ENCODE measurements at places on chromosomes 3 and 15.

- DNase-seq, result no peak
Measured at GRCh38 chr15:41870689-41871081, 23.2 kb downstream of the SPTBN5 start.

DNA sequence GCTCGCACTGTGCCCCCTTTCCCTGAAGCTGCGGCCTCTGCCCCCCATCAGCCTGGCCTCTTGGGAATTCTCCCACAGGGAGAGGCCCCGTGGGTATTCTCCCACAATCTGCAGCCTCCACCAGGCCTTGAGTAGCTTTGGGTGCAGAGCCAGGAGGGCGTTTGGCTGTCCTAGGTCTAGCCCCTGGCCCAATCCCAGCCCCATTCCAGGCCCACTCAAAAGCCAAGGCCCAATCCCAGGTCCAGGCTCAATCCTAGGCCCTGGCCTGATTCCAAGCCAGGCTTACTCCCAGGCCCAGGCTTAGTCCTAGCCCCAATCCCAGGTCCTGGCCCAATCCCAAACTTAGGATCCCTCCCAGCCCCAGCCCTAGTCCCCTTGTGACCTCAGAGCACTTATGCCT is 59.8 kb downstream of the CHCHD4 start:
- no peak for DNase-seq

DNA sequence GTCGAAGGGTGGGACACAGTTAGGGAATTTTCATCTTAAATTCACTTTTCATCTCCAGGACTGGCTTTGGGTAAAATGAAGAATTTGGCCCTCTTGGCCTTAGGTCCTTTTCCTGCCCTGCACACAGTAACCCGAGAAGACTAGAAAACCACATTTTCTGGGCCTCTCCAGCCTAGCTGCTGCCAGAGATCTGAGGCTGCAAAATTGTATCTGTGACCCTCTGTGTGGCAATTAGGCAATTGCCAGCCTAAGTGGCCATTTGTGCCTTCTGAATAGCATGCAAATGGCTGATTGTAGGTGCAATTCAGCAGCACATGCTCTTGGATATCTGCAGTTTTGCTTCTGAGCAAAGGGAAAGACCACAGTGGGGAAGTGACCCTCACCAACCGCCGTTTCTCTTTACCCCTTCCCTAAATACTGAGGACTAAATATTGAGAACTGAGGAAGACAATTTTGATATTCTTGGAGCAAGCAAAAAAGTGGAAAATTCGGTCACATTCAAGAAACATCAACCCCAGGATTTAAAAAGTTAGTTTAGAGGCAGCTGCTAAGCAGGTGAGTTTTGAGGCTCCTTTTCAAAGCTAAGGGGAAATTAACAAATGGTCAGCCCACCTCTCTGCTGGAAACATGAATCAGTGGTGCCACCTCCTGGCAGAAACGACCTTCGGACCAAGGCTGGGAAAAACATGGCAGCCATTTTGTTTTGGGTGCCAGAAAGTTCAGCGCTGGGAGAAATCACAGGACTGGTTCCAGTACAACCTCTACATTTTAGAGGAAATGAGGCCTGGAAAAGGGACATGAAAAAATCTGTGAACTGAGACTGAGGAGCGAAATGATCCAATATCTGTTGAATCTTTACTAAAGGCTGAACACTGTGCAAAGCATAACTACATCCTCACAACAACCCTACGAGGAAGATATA is 56.6 kb upstream of the PRTG start:
- DNase-seq, result no peak

DNA sequence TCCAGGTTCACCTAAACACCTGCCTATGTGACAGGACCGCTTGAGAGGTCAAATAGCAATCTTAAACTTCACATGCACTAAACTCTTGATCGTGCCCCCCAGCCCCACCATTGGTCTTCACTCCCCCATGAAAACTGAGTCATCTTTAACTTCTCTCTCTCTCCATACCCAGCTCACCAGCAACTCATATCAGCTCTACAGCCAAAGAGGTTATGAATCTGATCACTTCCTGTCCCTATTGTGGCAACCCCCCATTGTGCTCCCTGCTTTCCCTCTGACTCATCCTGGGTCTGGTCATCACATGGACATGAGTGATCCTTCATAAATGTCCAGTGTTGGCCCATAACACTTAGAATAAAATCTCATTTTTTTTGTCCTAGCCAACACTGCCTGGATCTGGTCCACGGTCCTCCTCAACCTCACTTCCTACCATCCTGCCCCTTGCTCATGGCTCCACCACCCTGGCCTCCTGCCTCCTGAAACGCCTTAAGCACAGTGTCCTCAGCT is 103.4 kb upstream of the HACD2 start:
- peak; percentile 53 for DNase-seq

- no peak for DNase-seq
Measured at GRCh38 chr3:145533696-145534095, 627.3 kb downstream of the PLOD2 start.

DNA sequence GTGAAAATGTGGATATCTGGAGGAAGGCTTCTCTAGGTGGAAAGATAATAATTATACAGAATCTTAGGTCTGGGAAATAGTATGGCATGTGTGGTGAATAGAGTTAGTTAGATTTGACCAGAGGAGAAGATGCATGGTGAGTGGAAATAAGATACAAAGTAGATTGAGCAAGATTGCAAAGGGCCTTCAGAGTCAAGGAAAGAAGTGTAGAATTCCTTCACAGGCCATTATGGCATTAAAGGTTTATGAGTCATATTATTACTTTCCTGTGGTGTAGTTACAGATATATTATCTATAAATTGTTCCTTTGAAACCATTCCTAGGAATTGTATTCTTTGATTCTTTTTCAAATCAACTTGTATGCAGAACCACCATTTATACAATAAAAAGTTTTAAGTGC is 660.3 kb downstream of the SI start:
- DNase-seq, result no peak
